NCI-H2081 (cell line): ENCODE measurements at places on chromosomes 12 and 14.

DNA sequence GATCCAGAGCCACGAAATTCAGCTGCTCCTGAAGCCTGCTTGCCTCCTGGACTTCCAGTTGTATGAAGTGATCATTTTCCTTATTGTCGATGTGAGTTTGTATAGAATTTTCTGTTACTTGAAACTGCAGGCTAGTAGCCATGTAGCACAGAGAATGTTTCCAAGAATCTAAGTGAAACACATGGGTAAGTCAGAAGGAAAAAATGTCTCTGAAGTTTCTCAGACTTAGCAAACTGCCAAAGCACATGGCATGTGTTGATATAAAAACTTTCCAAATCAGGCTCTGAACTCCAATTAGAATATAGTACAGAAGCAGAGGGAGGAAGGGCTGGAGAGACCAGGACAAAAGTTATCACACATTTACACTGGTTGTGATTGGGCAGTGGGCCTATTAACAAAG is 9.8 kb upstream of the PCNX1 start:
- no peak for DNase-seq

DNA sequence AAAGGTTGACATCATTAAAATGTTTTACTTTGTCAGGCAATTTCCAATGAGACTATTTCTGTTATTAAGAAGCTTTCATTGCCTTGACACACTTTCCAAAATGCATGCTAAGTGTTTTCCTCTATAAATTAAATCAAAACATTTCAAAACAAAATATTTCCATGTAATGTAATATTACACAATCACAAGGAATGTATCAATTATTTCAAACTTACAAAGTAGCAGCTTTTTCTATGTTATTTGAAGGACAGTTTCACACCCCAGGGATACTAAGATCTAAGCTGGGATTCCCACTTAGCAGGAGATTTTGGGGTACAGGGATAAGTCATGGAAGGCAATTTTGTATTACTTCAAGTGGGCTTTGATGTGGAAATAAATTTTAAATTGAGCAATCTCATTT is 144.9 kb downstream of the FOXG1 start:
- DNase-seq: no peak

DNA sequence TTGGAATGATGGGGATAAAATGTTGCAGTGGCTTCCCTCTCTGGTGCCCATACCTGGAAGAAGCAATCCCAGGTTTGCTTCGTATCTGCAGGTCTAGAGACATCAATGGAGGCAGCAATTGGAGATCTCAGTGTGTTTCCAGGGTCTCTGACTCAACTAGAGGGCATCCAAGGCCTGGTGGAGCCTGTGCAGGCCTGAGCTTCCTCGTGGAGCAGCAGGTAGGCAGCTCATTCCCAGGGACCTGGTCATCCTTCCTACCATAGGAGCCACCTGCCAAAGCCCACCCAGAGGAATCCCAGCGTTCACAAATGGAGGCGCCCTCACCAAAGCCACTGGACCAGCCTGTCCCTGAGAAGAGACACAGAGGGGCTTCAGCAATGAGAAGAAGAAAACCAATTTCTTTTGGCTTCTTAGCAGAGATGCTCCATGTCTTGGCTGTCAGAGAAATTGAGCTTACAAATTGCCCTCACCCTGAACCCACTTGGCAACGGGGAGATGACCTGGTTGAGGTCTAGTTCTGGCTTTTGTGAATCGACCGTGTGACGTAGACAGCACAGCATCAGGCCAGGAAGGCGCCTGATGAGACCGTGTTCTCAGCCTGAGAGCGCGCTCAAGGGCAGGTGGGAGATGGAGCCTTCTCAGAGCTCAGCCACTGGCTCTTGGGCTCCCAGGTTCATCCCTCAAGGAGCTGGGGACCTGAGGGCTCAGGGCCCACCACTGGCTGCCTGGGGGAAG is 283.6 kb downstream of the DPF3 start:
- no peak for DNase-seq

GRCh38 chr14:71471634-71472355 is 460.4 kb upstream of the RGS6 start:
- DNase-seq: no peak
